A673 (cell line): ENCODE measurements at places on chromosomes 2 and 18. TPM values are rescaled to one million over a fixed set of nuclear protein-coding genes. Genes with fewer than 3 reads are reported as not detected.

PUM2 gene
- 109 and 112 TPM in 2 replicates for total RNA-seq

DNA sequence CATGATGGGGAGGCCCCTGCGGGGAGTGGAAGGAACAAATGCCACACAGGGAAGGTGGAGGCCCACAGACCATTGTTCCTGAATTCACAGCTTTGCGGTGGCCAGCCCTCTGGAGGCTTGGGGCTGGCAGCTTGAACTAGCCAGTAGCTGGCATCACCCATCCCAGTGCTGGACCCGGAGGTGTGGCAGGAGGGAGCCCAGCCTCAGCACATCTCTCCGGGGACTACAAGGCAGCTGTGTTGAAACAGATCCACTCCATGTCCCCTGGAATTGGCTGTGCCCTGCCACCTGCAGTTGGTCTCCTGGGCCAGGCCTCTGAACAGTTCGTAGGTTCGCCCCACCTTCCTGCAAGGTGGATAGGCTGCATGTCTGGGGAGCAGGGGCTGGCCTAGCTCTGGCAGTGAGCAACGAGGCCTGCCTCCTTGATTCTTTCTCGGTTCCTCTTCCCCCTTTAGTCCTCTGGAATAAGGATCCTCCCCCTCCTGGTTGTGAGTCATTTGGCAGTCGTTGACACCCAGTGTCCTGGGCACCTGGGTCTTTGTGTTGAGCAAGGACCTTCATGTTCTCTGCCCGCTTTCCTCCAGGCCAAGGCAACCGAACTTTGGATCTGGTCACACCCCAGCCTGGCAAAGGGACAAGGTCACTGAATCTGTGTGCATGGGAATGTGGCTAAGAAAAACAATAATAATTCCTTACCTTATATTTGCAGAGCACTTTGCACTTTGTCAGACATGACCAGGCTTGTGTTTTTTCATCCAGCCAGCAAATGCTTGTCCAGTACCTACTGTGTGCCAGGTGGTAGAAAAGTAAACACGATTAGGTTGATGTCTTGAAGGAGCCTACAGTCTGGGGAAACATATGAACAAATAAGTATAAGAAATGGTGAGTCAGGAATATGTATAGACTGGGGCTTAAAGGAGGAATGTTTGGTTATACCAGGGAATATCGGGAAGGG lies 55.0 kb upstream of the MCFD2 start:
- no peak for DNase-seq

NOSTRIN gene
- not detected in 2 replicates for total RNA-seq

- no peak for DNase-seq
Observed at GRCh38 chr2:189659734-189660133, 1.5 kb upstream of the ASNSD1 start.

DNA sequence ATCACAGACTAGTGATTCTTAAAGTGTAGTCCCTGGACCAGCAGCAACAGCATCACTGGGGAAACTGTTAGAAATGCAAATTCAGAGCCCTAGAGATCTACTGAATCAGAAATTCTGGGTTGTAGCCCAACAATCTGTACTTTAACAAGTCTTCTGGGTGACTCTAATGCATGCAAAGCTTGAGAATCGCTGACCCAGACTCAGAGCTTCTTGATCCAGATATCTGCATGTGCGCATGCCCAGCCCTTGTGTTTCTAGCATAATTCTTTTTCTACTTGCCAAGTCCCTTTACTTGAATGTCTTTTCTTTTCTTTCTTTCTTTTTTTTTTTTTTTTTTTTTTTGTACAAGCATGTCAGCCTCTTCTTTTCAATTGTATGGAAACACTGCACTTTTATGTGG lies 60.4 kb downstream of the FIGN start:
- no peak for DNase-seq

DNA sequence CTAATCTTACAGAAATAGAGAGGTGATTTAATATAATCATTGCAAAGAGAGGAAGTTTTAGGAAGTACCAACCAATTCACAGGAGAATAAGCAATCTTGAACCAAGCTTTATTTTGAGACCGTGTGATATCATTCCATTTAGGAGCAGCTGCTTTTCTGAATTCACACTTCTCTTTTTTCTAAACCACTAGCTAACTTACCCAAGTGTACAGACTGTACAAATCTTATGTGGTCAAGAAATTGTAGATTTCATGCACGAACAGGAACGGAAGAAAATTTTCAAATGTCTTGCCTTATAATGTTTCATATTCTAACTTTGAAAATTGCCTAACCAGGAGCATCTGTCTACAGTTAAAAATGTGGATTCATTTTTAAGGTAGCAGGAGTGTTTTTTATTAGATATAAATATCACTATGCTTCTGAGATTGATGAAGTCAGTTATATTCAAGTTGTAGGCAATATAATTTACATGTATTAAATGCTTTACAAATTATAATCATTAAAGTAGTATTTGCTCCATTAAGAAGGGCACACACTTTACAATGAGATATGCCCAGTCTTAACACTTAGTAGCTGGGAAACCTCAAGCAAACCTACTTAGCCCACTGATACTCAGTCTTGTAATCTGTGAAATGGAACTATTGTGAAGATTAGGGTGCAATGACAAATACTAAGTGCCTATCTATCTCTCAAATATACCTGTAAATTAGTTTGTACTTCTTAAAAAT lies 302.2 kb upstream of the STON1 start:
- no peak for DNase-seq

DNA sequence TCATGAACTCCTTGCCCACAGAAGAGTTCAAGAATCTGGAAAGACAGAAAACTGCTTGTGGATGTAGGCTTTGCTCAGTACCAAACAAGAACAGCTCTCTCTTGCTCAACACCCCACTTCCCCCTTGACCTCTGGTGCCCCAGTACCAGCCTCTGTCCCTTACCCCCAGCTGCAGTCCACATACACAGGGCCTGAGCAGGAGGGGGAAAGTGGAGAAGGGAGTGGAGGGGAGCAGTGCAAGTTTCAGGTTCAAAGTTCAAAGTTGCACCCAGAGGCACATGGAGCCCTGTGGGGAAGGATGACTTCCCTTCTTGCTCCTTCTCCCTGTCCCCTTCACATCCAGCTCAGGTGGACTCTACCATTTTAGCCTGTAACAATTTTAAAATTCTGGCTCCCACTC lies 61.1 kb upstream of the LPIN2 start:
- DNase-seq, result no peak

DNA sequence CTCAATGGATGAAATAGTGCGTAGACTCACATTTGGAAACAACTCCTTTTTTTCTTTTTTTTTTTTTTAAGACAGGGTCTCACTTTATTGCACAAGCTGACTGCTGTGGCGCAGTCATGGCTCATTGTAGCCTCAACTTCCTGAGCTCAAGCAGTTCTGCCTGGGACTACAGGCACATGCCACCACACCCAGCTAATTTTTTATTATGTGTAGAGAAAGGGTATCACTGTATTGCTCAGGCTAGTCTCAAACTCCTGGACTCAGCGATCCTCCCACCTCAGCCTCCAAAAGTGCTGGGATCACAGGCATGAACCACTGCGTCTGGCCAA lies 17.4 kb downstream of the HAT1 start:
- no peak for DNase-seq

GRCh38 chr18:23259701-23260681 lies 124.7 kb downstream of the CABLES1 start:
- DNase-seq, result peak; percentile 98

- DNase-seq, result peak; percentile 54
Observed at GRCh38 chr2:151632993-151633565, 101.2 kb downstream of the NEB start.

GRCh38 chr2:37881397-37881796 lies 43.7 kb upstream of the RMDN2 start:
- no peak for DNase-seq

GRCh38 chr2:183242937-183243336 lies 118.7 kb downstream of the NUP35 start:
- DNase-seq, result peak; percentile 25

DNA sequence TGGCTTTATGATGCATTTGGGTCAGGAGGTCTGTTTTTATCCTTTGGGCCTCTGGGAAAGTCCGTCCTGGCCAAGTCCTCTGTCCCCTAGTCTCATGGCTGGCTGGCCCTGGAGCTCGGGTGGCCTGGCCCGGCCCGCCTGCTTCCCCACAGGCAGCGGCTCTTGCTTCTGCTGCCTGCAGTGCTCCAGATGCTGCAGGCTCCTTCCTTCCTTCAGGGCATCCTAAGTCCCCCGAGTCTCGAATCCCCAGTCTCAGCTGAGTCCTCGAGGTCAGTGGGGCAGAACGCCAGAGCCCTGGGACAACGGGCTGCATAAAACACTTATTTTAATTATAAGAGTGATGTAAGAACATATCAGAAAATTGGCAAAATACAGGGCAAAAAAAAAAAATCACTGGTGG lies 71.2 kb downstream of the HPCAL1 start:
- no peak for DNase-seq

MAL gene
- total RNA-seq, result not detected in 2 replicates

DNA sequence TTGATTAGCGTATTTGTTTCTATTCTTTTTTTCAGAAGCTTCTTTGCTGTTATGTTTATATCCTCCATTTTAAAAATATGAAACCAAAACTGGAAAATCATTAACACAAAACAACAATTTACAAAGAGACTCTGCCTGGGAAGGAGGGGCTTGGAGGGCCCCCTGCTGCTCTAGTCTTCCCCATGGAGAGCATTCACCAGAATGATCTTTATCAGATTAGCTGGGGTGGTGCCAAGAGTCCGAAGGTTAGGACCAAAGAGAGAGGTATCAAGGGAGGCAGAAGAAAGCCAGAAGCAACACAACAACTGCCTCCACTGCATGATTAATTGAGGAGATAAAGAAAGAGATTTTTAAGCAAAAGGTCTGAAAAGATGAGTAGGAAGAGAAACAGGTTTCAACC lies 218.6 kb downstream of the IRS1 start:
- no peak for DNase-seq

GRCh38 chr2:66164470-66164869 lies 270.5 kb upstream of the MEIS1 start:
- no peak for DNase-seq

MSH2 gene
- 82.4 and 83.7 TPM in 2 replicates for total RNA-seq

- DNase-seq, result no peak
Observed at GRCh38 chr2:58614219-58614618, 373.1 kb upstream of the FANCL start.

DNA sequence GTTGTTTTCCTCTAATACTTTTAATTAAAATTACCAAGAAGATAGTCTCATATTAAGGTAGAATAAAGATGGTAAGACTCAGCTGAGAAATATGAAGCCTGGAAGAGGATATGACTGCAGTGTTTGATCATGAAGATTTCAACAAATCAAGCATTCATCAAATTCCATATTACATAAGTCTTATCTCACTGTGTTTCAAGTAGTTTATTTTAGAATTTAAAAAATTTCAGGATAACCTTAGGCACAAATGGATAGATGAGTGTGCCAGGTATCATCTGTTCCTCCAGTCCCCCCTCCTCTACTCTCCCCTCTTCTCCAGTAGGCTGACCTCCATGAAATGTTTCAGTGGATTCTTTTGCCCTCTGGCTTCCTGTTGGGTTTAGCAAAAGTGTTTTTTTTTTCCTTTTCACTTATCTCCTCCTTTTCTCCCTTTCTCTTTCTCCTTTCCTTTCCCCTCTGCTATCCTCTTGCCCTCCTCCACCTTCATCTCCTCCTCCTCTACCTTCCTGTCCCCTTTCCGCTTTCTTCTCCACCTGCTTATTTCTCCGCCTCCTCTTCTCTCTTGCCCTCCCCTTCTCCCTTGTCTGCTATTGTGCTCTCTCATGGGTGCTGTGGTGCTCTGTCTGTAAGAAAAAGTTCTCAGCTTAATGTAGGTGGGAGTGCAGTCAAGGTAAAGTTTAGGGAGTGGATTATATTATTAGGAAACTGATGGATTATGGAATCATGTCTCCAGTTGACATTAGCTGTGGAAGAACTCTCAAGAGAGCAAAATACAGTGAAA lies 72.8 kb downstream of the ABI2 start:
- no peak for DNase-seq

DNA sequence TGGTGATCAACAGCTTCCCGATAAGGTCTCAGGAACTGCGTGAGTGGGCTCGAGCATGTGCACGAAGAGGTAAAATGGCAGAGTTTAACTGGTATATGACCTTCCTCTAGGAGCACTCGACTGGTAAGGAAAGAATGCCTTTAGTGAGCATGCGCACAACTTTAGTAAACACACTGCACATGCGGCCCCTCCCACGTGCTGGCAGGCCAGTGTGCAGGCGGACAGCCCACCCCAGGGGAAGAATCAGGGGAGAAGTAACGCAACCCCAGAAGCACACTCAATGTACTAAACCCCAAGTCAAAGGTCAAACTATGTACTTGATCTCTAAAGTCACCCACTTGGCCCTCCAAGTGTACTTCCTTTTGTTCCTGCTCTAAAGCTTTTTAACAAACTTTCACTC lies 28.7 kb upstream of the SLC25A52 start:
- DNase-seq, result no peak

DNA sequence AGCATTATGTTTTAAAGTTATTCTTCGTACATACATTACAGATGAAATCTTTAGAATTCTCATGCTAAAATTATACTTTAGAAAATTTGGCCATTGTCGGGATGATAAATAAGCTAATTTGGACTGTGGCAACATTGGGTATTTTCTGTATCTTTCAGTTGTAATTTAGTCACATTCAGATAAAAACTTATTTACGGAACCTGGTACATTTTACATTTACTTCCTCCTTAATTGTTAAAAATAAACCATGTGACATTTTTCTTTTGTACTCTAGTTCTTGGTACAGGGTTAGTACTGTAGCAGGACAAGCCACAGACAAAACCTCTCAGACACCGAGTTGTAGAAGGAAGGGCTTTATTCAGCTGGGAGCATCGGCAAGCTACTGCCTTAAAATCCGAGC lies 4.2 kb downstream of the CNDP2 start:
- DNase-seq, result no peak

- no peak for DNase-seq
Observed at GRCh38 chr2:239152239-239152915, 248.4 kb downstream of the HDAC4 start.

SEH1L gene
- 104 and 105 TPM in 2 replicates for total RNA-seq

DNA sequence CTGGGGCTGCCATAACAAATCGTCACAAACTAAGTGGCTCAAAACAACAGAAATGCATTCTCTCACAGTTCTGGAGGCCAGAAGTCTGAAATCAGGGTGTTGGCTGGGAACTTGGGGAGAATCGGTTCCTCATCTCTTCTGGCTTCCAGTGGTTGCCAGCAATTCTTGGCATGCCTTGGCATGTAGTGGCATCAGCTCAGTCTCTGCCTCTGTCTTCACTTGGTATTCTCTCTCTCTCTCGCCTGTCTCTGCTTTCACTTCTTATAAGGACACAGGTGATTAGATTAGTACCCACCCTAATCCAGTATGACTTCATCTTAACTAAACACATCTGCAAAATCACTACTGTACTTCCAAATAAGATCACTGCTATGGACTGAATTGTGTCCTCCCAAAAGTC lies 695.4 kb upstream of the ID2 start:
- no peak for DNase-seq

- DNase-seq, result no peak
Observed at GRCh38 chr2:65607662-65608305, 175.4 kb upstream of the SPRED2 start.

DNA sequence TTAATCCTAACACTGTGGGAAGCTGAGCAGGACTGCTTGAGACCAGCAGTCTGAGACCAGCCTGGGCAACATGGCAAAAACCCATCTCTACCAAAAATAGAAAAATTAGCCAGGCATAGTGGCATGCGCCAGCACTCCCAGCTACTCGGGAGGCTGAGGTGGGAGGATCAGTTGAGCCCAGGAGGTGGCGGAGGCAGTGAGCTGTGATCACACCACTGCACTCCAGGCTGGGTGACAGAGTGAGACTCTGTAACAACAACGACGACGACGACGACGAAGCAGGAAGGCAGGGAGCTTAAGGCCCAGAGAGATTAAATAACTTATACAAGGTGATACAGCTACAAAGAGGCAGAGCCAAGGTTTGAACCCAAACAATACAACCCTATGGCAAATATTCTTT lies 37.3 kb downstream of the CFAP36 start:
- DNase-seq, result no peak
